ENCODE measurements at places on chromosomes 16 and 17.
A peak's percentile ranks its signal among the peaks of the same experiment; 100 is the strongest.

GRCh38 chr16:23650674-23651416 lies 9.6 kb downstream of the DCTN5 start:
- no peak for DNase-seq

GRCh38 chr17:64259922-64260321 lies 3.1 kb downstream of the TEX2 start:
- no peak for DNase-seq

DNA sequence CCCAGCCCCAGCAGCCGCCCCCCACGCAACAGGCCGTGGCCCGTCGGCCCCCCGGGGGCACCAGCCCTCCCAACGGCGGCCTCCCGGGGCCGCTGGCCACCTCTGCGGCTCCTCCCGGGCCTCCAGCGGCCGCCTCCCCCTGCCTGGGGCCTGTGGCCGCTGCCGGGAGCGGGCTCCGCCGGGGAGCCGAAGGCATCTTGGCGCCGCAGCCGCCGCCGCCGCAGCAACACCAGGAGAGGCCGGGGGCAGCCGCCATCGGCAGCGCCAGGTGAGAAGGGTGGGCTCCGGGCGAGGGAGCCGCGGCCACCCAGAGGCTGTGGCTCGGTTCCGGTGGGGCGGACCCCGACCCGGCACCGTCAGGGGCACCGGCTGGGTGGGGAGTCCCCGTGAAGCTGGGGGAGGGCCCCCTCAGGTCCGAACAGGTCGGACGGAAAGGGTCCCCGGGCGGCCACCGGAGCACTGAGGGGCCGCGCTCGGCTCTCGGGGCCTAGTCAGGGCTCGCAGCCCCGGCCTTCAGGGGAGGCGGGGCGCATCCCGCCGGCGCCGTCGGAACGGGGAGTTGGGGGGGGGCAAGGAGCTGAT lies 583 bp downstream of the ATXN2L start:
- DNase-seq = no peak

DNA sequence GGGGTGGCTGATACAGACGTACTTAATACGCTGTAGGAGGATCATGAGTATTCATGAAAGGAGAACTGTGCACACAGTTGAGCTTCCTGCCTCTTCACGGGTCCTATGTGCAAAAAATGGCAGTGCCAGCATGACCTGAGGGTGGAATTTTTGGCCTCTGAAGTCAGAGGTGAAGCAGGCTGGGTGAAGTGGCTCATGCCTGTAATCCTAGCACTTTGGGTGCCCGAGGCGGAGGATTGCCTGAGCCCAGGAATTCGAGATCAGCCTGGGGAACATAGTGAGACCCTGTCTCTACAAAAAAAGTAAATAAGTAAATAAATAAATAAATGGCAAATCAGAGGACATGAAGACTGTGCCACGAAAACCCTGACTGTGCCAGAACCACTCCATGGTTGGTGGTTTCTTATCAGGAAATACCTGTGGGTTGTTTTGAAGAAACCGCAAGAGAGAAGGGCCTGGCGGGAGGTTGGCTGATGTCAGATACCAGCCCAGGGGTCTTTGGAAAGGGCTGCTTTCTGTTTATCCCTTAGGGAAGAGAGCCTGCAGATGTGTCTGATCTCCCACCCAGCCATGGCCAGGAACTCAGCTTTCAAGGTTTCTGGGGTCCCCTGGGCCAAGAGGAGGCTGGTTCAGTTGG lies 3.4 kb downstream of the ASPSCR1 start:
- no peak for DNase-seq

DNA sequence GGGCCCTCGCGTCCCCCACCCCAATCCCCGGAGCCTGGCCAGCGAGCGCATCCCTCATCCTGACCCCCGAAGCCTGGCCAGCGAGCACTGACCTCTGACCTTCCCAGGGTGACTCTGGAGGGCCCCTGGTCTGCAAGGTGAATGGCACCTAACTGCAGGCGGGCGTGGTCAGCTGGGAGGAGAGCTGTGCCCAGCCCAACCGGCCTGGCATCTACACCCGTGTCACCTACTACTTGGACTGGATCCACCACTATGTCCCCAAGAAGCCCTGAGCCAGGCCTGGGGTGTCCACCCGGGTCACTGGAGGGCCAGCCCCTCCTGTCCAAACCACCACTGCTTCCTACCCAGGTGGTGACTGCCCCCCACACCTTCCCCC lies 2.3 kb downstream of the TPSD1 start:
- no peak for DNase-seq

DNA sequence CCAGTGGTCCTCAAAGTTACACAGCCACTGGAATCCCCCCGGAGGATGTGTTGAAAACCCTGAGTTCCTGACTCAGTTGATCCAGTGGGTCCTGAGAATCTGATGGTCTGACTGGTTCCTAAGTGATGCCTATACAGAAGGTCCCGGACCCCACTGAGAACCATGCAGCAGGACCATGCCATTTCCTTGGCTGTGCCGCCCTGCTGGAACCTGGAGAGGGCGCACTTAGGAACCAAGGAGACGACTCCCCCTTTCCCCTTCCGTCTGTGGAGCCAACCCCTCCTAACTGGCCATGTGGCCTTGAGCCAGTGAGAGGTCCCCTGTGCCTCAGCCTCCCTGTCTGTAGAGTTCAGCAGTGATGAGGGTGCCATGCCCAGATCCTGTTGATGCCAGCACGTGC lies 22.0 kb downstream of the C16orf74 start:
- DNase-seq = no peak

GRCh38 chr17:4967539-4968485 lies at the start of gene SPAG7:
TSS of gene SPAG7 (minus strand) at chr17:4967817. CDS start at chr17:4967804, 13 bp downstream.
- DNase-seq = peak; percentile 89

- no peak for DNase-seq
Observed at GRCh38 chr16:66176731-66177130, 189.8 kb upstream of the CDH5 start.

DNA sequence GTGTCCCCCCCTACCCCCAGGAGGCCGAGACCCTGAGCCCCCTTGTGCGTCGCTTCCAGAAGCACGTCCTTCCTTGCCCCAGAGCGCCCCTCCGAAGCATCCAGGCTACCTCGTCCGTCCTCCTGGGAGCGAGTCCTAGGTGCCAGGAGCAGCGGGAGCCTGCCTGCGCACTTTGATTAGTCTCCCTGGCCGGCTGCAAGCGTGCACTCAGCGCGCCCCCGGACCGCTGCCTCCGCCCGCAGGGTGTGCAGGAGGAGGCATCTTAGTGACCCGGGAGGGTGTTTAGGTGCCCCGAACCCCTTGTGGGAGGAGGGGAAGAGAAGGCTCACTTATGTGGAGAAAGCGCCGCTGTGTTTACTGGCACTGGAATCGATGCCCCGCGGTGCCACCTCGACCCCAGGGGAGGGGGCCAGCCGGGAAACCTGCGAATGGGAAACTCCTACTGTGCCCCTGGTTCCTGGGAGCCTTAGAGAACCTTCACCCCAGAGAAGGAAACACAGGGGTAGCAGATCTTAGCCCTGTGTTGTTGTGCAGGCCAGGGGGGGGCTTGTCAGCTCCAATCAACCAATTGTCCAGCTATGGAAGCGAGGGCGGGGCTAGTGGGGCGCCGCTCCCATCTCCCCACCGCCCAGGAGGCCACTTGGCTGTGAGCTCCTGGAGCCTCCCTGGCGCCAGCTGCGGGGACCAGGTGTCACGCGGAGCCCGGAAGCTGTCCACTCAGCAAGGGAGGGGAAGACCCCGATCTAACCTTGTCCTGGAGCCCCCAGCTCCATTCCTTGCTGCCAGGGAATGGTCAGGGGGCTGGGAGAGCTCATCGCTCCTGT lies 922.8 kb upstream of the EEF2KMT start:
- DNase-seq = no peak

DNA sequence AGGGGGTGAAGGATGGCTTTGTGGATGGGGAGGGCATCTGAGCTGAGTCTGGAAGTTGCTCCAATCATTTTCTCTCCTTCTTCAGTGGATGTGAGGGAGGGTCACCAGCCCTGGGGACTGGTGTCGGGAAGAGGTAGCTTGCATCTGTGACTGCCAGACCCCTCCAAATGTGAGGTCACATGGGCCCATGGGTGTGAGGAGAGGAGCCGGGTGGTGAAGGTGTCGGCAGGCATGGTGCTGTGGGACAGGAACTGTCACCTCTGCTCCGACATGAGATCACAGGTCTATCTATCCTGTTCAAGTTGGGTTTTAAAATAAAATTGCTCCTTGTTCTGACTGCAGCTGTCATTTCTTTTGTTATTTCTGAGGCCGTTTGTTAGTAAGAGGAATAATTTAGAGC lies 351.1 kb downstream of the CPPED1 start:
- DNase-seq = no peak

- DNase-seq = no peak
Observed at GRCh38 chr17:41722231-41722630, 10.1 kb downstream of the GAST start.

DNA sequence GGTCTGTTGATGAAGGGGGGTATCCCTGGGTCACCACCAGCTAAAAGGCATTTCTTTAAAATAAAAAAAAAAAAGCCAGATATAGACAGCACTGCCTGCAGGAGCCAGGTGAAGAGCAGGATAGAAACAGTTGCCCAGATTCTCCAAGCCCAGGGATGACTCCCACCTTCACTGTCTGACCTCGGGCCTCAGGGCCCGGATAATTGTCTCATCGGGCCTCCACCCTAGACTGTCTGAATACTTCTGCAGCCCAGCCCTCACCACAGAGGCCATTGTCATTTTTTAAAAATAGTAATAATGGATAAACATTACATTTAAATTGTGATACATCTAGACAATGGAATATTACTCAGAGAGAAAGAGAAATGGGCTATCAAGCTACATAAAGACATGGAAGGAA lies 92.8 kb upstream of the TNRC6C start:
- DNase-seq = no peak

DNA sequence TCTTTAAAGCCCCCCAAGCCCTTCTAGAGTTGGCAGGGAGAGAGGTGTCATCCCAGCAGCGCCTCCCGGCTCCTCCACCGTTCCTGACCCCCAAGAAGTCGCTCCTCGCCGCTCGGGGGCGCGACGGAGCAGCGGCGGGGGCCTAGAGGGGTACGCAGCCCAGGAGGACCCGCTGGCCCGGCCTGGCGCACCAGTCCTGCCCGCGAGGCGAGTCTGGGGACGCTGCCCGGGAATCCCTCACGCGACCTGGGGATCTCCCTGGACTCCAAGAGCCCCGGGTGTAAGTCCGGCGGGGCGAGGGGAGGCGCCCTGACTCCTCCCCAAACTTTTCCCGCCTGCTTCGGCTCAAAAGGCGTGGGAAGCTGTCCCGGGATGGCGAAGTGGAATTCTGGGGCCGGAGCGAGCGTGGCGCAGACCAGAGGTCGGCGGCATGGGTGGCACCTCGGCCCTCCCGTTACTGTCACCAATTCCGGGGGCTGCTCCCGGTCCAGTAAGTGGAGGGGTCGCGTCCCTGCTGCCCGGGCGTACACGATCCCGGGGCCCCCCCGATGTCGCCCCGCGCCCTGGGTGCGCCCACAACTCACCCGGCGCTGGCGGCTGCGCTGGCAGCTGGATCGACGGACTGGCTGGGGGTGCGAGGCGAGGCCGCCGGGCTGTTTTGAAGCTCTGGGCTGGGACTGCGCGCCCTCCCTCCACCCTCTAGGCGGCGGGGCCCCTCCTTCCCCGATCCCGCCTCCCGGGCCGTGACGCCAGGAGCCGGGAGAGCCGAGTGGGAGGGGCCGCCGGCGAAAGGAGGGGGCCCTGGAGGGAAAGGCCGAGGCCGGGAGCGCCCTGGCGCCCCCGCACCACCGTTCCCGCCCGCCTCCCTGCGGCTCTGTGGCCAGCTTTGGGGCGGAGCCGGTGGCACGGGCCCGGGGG lies at the start of gene EMP2:
TSS of gene EMP2 (minus strand) at position 634 of the 918 bp plus-strand sequence. CDS start 32,981 bp downstream, outside the sequence.
- no peak for DNase-seq

- no peak for DNase-seq
Observed at GRCh38 chr17:72882426-72882825, 210.1 kb downstream of the SLC39A11 start.

DNA sequence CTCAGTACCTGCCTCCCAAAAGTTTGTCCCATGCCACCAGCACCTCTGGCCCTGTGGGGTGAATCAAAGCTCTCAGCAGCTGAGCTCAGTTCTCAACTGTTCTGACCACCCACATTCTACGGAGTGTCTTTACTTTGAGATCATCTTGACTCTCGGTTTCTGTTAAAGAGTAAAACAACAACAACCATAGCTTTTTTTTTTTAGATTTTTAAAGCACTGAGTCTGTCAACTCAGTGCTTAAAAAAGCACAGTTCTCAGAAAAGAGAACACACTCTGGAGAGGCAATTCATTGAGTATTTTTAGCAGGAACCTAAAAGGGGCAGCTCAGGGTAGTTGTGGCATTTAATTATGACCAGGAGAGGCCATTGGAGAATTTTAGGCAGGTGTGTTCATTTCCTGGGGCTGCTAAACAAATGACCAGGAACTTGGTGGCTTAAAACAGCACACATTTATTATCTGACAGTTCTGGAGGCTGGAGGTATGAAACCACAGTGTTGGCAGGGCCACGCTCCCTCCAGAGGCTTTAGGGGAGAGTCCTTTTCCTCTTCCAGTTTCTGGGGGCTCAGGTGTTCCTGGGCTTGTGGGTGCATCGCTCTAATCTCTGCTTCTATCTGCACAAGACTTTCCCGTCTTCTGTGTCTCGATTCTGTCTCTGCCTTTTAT lies 6.7 kb upstream of the WFIKKN2 start:
- no peak for DNase-seq

DNA sequence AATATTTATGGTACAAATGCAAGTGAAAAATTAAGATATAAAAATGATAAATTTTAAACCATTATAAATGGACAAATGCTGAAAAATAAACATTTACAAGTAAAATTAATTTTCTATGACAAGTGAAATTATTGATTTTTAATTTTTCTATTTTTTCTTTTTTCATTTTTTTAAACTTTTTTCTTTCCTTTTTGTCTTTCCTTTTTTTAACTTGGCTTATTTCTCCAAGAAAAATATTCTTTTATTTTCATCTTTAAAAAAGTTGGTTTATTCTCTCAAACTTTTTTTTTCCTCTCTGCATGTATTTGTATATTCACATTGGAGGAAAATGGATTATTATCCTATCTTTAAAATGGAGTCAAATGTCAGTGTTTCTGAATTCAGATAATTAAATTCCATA lies 3.9 kb upstream of the IGF2BP1 start:
- DNase-seq = no peak

- DNase-seq = no peak
Observed at GRCh38 chr17:7063518-7064094, 16.4 kb downstream of the CLEC10A start.

All from non-pigmented ciliary epithelial cell (primary cell).